HepG2 (cell line): ENCODE measurements at places on chromosomes 4 and X.

DNA sequence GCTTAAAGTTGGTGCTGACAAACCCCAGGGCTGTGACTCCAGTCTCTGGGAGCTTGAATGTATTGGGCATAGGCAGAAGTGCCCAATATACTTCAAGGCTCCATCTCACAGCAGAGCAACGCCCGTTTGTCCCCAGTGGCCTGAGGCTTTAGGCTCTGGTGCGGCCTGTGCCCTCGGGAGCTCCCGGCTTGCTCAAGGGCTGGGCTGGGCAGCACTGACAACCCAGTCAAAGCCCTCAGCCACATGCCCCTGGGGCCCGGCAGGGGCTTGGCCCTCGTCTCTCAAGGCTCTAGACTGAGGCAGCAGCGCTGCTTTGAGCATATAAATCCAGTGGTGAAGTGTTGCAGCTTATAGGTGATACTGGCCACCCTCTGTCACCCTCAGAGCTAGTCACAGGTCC lies 203.7 kb downstream of the AFAP1 start:
- H3K4me3 ChIP-seq, result no peak overlapping the region
- H3K27ac ChIP-seq, result no peak overlapping the region
- H3K27me3 ChIP-seq, result no peaks in the 10 kb centered on the region
- H3K36me3 ChIP-seq, result no peaks in the 10 kb centered on the region
- no peaks in the 10 kb centered on the region for H3K4me1 ChIP-seq
- no peak for DNase-seq

GRCh38 chr4:133270021-133270570 lies 121.0 kb downstream of the PCDH10 start:
- no peak overlapping the region for H3K27ac ChIP-seq
- no peaks in the 10 kb centered on the region for H3K4me1 ChIP-seq
- DNase-seq, result no peak
- H3K4me3 ChIP-seq, result no peak overlapping the region
- no peaks in the 10 kb centered on the region for H3K27me3 ChIP-seq

GRCh38 chr4:2364654-2365053 lies 53.8 kb downstream of the ZFYVE28 start:
- peaks cover 26% of the 10 kb centered on the region for H3K4me1 ChIP-seq
- no peak overlapping the region for H3K27ac ChIP-seq
- no peak for DNase-seq
- H3K27me3 ChIP-seq, result peaks cover 6% of the 10 kb centered on the region

DNA sequence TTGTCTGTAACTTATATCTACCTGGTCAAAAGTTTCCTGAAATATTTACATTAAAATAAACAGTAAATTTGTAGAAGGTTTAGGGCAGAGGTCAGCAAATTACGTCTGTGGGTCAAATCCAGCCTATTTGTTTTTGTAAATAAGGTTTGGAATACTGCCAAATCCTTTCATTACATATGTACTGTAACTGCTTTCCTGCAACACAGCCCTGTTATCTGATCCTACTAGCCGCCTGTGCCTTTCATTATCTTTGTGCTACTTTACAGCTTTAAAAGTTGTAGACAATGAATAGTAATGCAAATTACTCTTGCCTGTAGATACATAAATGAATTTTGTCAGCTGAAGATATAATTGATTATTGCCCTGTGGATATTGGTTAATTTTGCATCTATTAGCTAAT lies 369.6 kb upstream of the SLC7A11 start:
- DNase-seq, result no peak
- no peaks in the 10 kb centered on the region for H3K4me1 ChIP-seq
- no peaks in the 10 kb centered on the region for H3K36me3 ChIP-seq
- no peaks in the 10 kb centered on the region for H3K27me3 ChIP-seq

DNA sequence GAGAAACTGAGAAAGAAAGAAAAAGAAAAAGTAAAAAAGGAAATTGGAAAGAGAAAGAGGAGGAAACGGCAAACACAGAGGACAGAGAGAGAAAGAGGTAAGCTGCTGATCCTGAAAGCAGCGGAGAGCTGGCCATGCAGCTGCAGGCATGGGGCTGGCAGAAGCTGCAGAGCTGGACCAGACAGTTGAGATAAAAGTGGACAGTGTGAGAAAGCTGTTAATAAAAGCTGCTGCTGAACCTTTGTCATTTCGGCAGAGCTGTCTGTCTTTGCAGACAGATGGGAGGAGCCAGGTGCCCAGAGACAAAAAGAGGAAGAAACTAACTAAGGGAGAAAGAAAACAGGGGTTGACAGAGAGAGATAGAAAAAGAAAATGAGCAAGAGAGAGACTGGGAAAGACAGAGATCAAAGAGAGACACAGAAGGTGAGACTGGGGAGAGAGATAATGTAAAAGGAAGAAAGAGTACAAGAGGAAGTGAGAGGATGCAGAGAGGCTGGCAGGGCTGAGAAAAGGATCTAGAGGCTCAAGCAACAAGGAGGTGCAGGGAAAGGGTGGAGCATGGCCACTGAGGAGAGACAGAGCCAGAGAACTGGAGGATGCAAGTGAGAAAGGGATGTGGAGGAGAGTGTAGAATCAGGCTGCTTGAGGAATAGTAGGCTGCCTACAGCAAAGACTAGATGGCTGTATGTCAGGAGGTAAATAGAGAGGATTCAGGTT lies 376.8 kb upstream of the FGF16 start:
- no peaks in the 10 kb centered on the region for H3K27me3 ChIP-seq
- no peaks in the 10 kb centered on the region for H3K36me3 ChIP-seq
- no peak for DNase-seq
- H3K4me1 ChIP-seq, result no peaks in the 10 kb centered on the region
- no peak overlapping the region for H3K27ac ChIP-seq
- H3K4me3 ChIP-seq, result no peak overlapping the region

- H3K4me1 ChIP-seq, result no peaks in the 10 kb centered on the region
- no peak overlapping the region for H3K27ac ChIP-seq
- DNase-seq, result no peak
- H3K27me3 ChIP-seq, result no peaks in the 10 kb centered on the region
- H3K36me3 ChIP-seq, result no peaks in the 10 kb centered on the region
These were observed 355.1 kb downstream of the HS3ST1 start for GRCh38 chr4:11073621-11074051.

GRCh38 chr4:114900934-114901333 lies 212.5 kb downstream of the NDST4 start:
- H3K27ac ChIP-seq, result no peak overlapping the region
- no peaks in the 10 kb centered on the region for H3K36me3 ChIP-seq
- no peak for DNase-seq
- no peaks in the 10 kb centered on the region for H3K27me3 ChIP-seq
- no peak overlapping the region for H3K4me3 ChIP-seq

DNA sequence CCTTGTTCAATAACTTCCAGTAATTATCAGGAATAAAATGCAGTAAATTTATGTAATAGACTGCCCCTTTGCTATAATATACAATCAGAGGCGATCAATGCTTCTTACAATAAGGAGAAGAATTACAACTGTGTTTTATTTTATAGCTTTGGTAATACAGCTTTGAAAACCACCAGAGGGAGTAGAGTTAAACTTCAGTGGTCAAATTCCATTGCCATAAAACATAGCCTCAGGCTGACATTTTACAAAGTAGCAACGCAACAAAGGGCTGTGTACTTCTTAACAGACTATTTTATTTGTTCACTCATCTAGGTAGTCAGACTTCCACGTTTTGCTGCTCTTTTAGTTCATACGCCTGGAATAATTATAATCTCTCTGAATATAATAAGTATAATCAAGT lies 58.5 kb downstream of the TEX13C start:
- H3K4me1 ChIP-seq, result no peaks in the 10 kb centered on the region
- DNase-seq, result no peak
- no peaks in the 10 kb centered on the region for H3K27me3 ChIP-seq
- H3K27ac ChIP-seq, result no peak overlapping the region
- H3K4me3 ChIP-seq, result no peak overlapping the region
- no peaks in the 10 kb centered on the region for H3K36me3 ChIP-seq

DNA sequence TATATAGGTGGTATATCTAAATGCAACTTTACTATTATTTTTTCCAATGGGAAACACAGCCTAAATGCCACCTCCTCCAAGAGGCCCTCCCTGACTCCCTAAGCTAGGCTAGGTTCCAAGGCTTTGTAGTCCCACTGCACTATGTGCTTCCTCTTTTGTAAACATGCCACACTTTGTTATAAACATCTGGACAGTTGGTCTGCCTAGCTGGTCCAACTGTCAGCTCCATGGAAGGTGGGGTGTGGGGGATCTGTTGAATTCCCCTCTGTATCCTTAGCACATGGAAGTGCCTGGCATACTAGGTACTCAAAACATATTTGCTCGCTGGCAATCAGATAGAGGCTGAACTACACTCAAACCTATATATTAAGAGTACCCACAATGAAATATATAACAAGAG lies 63.4 kb downstream of the SLC9A7 start:
- H3K4me1 ChIP-seq, result no peaks in the 10 kb centered on the region
- no peak overlapping the region for H3K4me3 ChIP-seq
- H3K36me3 ChIP-seq, result no peaks in the 10 kb centered on the region

- H3K27ac ChIP-seq, result no peak overlapping the region
- H3K4me1 ChIP-seq, result no peaks in the 10 kb centered on the region
- no peak overlapping the region for H3K4me3 ChIP-seq
- H3K36me3 ChIP-seq, result no peaks in the 10 kb centered on the region
- no peaks in the 10 kb centered on the region for H3K27me3 ChIP-seq
These were observed 73.4 kb downstream of the CLCN4 start for GRCh38 chrX:10230222-10230621.
